ENCODE measurements at places on chromosomes 16 and 17.

DNA sequence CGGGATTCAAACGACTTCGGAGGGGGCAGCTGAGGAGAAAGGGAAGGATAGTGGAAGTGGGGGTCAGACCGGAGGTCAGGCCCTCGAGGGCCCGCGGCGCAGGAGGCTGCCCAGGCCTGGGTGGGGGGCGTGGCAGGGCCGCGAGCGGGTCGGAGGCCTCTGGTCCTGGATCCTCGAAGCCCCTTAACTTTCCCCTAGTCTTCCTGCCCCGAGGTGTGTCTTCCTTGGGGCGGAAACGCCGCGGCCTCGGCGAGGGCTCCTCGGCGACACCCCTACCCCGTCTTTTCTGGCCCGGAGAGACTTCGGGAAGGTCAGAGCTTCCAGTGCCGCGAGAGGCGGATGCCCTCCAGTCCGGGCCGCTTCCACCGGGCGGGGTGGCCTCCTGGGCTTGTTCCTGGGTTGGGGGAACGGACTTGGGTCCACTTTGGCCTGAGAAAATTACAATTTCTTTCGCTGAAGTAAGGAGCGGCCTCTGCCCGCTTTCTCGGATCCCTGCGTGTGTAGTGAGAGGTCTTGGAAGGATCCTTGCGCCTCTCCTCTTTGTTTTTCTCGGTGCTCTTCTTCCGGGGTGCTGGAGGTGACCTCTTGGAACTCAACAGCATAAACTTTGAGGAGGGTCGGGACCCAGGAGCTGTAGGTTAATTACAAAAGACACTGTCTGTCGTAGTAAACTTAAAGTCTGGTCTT lies 491 bp downstream of the IST1 start:
- no peak for DNase-seq

DNA sequence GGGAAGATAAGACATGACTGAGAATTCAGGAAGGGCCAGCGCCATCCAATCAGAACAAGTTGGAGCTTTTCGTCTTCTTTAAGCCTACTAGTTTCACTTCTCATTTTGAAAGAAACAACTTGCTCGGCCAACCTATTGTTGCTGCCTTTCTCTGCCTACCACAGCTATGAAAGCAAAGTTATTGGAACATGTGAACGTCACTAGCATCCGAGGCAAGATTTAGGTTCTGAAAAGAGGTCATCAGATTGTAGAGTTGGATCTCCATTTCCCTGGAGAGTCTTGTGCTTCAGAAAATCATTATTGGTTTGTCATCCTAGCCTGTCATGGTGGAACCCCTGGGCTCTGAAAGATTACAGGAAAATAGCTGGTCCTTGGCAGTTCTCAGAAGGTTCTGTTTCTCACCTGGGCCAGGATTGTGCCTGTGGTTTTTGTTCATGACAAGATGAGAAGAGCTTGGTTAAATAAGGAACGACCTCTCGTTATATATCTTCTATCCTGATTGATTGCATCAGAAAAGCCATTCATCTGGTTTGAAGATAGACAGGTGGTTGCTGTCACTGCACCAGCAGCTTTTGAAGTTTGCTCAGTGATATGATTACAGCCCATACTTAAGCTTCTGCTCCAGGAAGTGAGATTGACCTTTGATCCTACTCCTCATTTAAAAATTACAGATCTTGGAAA lies 25.3 kb downstream of the CDH13 start:
- DNase-seq, result no peak

DNA sequence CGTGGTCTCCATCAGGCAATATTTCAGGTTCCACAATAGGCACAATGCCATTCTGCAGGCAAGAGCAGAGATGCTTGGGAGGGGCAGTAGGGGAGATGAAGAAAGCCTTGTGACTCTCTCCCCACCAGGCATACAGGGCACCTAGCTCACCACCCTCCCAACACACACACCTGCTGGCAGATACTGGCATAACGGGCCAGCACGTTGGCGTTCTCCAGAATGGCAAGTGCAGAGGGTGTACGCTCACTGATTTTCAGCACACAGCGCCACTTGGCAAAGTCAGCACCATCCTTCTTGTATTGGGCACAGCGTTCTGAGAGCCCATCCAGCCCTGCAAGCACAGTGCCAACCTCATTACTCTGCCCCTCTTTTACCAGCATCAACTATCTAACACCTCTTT lies 2.2 kb downstream of the ALDOC start:
- no peak for DNase-seq

DNA sequence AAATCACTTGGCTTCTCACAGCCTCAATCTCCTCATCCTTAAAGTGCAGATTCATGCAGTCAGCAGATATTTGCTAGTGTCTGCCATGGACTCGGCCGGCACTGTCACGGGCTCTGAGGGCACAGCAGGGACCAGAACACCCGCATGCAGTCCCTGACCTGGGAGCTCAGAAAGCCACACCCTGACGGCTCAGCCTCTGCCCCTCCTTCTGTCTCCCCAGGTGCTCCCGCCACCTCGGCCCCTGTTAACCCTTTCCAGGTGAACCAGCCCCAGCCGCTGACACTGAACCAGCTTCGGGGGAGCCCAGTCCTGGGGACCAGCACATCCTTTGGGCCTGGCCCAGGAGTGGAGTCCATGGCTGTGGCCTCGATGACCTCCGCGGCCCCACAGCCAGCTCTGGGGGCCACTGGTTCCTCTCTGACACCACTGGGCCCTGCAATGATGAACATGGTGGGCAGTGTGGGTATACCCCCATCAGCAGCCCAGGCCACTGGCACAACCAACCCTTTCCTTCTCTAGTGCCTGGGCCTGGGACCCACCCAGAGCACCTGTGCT lies 28.7 kb downstream of the B9D1 start:
- DNase-seq, result no peak

DNA sequence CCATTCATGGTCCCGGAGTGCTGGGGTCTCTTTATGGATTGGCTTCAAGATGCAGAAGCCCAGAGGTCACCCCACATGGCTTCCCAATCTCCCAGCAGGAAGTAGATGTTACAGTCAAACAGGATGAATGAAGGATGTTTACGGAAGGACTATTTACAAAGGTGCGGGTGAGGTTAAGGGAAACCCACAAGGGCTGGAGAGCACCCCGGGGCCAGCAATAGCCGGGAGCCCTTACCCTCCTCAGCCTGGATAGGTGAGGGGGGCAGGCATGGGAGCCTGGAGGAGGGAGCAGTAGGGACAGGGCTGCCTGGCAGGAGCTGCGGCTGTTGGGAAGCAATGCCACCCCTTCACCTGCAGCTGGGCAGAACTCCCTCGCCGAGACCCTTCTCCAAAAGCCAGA lies 24.5 kb upstream of the CACNG1 start:
- DNase-seq, result no peak

DNA sequence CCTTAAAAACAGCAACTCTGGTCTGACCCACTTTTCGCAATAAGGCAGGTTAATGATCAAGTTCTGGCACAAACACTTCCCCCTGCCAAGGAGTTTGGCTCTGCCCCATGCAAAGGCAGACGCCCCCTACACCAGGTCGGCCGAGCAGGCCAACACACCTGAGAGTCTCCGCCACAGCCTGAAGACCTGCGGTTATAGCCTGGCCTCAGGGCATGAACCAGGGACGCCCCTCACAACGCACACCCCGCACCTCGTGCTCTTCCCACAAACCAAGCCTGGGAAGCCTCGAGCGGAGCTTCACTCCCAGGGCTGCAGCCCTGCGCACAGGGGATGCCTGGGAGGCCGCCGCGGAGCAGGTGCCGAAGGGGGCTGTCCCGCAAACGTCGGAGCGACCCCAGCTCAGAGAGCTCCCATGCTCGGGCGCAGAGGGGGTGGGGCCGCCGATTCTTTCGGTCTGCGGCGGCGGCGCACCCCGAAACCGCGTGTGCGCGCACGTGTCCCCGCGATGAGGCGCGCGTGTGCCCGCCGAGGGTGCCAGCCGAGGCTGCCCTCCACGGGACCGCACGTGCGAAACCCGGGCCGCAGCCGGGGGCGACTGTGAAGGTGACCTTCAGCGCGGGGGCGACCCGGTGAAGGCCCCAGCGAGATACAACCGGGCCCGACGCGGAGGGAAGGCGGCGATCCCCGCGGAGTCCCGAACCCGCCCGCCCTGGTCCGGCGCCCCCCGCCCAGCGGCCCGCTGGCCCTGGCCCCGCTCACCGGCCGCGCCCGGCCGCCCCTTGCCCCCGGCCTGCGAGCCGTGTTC lies 559 bp downstream of the CLUH start:
- peak; percentile 55 for DNase-seq

- no peak for DNase-seq
Observed at GRCh38 chr16:55915096-55915827, 40.1 kb upstream of the CES5A start.

DNA sequence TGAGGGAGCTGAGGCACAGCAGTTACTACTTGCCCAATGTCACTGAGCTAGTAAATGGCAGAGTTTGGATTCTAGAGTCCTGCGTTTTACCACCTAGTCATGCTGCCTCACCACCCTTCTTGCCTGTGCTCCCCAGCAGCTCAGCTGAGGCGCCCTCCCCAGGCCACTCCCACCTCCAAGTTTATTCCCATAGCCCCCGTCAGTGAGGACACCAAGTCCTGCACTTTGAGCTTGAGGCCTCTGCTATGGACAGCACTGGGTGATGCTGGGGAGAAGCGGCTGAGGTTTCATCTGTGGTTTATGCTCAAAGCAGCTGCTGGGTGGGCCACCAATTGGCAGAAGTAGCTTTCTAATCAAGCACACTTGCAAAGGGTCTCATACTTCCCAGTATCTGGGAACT lies 36.7 kb downstream of the TMEM238L start:
- no peak for DNase-seq

DNA sequence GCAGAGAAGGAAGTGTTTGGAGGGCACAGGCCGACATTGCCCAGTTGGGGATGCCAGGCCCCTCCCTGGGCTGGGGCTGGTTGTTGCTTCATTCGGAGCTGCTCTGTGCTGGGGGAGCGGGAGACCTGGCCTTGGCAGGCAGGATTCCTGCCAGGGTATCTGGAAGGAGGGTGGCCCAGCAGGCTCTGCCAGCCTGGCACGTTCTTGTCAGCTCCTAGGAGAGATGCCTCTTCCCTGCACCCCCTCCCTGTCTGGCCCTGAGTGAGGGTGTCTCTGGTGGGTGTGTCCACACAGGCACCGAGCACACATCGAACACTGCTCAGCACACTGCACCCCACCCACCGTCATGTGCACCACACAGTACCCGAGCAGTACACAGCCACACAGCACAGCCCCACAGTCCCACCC lies 35.2 kb downstream of the ARHGAP23 start:
- no peak for DNase-seq

GRCh38 chr17:50192618-50193291 lies 8.7 kb downstream of the COL1A1 start:
- no peak for DNase-seq

Measured in stimulated activated naive CD8-positive, alpha-beta T cell treated with anti-CD3 and anti-CD28 coated beads, Interleukin-15, Interleukin-2, amounts not matched to agents 100 U/mL and 50 U/mL, for 24 hours (primary cell).